Lung (tissue), 17 donors: ENCODE measurements at places on chromosomes 13 and 19. TPM values are rescaled to one million over a fixed set of nuclear protein-coding genes. Genes with fewer than 3 reads are reported as not detected.

DMKN gene
- total RNA-seq, result 127 TPM

EBI3 gene
- total RNA-seq, result 5.9 TPM

DNA sequence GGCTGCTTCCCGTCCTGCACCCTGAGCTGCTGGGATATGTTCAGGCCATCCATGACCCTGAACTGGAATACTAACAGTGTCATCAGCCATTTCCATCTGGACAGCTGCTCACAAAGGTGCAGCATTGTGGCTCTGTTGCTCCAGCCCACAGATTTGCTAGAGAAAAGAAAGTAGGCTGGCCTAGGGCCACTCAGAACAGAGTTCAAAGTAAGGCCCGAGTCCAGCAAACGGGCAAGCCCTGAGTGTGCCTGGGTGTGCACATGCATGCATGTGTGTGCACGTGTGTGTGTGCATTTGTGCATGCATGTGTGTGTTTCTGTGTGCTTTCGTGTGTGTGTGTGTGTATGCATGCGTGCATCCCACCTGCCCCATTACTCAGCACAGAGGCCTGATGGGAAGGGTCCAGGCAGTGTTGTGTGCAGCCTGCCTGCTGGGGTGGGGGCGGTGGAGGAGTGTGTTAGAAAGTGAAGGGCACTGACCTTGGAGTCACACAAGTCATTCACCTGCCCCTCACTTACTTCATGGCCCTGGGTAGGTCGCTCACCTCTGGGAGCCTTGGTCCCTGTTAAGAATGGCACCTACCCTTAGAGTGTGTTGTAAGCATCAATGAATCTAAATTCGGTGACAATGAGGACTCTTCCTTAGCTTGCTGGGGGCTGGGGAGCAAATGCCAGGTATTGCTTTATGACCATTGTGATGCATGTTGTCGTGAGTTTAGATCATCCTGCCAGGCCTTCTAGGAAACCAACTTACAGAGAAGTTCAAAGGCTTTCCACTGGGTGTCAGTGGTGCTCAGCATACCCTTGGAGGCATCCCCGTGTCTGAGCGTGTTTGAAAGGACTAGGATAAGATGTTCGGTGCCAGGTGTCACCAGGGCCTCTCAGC is 53.2 kb downstream of the GPR12 start:
- peak; percentile 66 for DNase-seq

GRCh38 chr13:60689571-60689970 is 292.6 kb downstream of the TDRD3 start:
- no peak for DNase-seq

DNA sequence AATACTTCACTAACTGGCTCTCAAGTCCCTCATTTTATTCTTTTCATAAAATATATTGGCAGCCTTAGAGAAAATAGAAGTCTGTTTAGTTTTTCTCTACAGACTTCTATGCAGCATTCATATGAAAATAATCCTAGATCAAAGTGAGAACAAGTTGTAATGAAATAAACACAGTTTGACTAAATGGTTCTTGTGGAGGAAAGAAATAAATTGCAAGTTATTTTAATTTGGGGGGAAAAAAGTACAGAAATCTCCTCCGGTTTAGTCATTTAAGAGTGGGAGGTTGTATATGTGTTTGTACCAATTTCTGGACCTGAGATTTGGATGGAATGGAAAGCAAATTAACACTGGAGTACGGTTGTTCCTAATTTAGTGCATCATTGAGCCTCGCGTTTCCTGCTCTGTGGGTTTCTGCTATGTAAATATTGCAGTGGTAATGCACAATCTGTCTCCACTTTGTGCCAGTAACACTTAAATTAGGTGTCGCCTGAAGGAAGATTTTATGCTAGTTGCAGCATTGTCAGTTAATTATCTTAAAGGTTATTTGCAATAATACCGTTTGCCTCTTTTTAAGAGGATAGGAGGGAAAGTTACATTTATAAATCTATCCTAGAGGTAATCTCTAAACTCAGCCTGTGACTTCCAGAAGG is 100.2 kb downstream of the ZIC5 start:
- DNase-seq, result no peak

GRIN3B gene
- total RNA-seq, result 11.6 TPM

- DNase-seq, result peak; percentile 77
These were observed 51.3 kb downstream of the WDR87 start for GRCh38 chr19:37855098-37855497.

DNA sequence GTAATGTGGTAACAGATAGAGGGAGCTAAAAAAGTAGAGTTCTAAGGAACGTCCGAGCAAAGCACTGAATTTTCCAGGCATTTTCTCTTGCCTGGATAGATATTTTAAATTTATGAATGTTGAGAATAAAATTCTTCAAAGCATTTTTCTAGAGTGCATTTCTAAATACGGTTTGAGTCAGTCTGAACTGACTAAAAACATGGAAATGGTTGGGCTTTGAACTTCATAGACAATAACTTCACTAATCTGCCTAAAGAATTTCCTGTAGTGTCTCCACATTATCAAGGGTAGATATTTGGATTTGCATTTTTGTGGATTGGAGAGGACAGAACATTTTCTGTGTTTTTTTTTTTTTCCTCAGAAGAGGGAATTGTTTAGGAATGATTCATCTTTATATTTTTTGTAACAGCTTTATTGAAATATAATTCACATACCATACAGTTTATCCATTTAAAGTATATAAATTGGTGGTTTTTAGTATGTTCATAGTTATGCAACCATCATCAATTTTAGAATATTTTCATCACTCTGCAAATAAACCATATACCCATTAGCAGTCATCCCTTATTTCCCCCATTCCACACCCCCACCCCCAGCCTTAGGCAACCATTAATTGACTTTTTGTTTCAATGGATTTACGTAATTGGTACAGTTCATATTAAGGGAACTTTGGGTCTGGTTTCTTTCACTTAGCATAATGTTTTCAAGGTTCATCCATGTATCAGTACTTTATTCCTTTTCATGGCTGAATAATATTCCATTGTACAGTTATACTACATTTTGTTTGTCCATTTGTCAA is 20.7 kb downstream of the GARRE1 start:
- DNase-seq, result no peak

PSG3 gene
- total RNA-seq, result not detected

- no peak for DNase-seq
These were observed 3.8 kb upstream of the IFNL4 start for GRCh38 chr19:39252458-39252857.

NXNL1 gene
- total RNA-seq, result not detected

- DNase-seq, result no peak
These were observed 39.4 kb upstream of the DACH1 start for GRCh38 chr13:71906448-71906847.

NLRP4 gene
- total RNA-seq, result not detected

DNA sequence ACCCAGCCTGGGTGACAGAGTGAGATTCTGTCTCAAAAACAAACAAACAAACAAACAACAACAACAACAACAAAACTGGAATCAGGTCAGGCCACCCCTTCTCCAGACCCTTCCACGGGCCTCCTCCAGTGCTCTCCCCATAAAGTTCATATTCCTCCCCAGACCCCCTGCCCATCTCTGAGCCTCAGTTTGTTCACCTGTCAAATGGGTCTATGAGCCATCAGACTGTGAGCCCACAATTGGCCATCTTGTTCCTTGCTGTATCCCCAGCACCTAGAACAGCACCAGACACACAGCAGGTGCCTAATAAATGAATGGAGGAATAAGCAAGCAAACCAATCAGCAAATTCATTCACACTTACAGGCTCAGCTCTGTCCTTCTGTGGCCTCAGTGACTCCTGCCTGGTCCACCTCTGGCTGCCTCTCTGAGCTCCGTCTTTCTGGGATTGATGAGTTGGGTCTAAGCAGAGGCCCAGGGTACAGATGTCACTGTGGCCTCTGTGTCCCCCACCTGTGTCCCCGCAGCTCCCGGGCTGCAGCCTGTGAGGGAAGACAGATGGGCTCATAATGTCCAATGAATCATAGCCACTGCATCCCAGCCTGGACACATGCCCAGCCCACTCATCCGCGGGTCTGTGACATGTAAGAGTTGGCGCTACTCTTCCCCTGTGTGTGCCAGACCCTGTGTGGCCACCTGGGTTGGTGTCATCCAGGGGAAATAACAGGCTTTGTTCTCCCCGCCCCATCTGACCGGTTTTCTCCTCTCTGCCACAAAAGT is 19.6 kb upstream of the PTPRS start:
- DNase-seq, result no peak

DNA sequence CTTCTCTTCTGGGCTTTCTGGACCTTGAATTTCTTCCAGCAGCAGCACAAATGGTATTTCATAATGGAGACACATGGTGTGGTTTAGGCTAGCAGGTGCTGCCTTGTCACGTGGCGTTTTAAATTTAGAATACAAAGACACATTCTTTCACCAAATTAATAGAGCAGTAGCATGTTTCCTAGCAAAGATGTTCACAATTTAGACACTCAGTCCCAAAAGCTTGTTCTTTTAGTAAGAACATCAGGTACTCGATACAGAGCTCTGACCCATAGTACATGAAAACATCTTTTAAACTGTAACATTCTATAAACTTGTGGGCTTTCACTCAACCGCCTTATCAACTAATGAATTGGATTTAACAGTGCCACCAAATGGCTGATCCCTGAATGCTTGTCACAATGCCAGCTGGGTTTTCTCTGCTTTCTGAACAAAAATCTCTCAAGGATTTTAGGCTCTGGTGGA is 290.1 kb downstream of the DCLK1 start:
- DNase-seq, result peak; percentile 71

DNA sequence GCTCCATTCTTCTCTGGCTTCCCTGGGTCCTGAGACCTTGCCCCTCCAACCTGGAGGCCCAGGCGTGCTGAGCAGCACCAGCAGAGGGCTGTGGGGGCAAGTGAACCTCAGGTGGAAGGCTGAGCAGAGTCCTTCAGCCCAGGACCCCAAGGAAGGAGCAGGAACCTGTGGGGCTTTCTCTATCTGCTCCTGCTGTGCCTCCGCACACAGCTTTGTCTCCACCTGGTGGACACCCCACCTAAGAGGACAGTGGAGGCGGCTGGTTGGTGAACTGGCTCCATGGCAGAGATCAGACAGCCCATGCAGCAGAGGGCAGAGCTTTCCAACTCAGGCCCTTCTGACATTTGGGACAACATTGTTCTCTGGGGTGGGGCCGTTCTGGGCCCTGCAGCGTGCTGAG is 19.7 kb downstream of the ZFR2 start:
- DNase-seq, result no peak

GRCh38 chr13:92175330-92175729 is 776.9 kb downstream of the GPC5 start:
- DNase-seq, result peak; percentile 86

DNA sequence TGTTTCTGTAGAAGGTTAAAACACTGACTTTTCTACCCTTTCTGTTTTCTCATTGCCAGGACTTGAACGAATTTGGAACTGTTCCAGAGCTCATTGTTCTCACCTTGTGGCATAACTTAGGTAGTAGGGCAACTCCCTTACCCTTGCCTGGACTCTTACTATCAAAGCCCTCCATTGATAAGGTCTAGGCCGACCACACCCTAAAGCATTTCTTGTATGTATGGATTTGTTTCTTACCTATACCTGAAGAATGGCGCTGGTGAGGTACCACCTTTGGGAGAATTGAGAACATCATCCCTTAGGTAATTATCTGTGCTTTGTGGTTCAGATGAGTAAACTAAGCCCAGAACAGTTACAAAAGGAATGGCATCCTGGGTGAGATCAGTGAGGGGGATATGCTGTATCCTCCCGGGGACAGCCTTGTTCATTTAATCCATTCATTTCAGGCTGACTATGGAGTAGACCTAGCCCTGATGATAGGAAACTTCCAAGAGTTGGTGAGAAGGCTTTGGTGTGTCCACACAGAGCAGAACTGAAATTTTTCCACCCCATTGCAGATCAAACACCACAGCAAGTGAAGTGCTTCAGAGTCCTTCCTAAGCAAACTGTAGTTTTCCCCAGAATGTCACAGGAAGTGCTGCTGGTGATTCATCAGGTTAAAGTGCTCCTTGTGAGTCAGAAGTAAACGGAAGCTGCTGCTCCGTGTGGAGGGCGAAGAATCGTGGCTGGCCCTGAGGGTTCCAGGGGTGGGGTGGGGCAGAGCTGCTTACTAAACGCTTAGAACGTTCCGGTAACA is 113.0 kb downstream of the TEX26 start:
- DNase-seq, result no peak

- DNase-seq, result no peak
These were observed 258.9 kb downstream of the PCDH20 start for GRCh38 chr13:61156753-61157152.

DNA sequence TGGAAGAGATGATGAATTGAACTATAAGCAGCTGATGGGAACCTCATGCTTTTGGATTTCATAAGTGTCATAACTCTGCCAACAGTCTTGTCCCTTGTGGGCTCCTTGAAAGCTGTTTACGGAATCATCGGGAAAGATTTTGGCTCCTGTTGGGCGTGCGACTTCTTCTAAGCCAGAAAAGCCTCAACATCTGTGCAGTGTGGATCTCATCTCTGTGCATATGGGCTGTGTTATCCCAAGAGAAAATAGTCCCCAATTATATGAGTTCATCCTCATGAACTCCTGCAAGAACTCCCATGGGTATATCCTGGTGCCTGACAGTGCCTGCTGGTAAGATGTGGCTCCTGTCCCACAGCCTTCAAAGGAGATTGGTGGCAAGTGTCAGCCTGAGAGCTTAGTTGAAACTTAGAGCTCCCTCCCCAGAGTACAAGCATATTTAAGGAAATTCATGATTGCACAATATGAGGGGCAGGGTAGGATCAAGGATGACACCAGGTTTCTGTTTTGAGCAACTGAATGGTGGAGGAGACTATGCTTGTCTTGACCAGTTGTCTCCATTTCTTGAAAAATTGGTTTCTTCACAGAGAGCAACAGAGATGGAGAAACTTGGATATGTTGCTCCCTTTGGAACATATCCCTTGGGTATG is 243.5 kb downstream of the ITGBL1 start:
- no peak for DNase-seq

APC2 gene
- 0.37 TPM for total RNA-seq

TMEM255B gene
- total RNA-seq, result 19.6 TPM
